ENCODE measurements at places on chromosomes 1 and 21.

- DNase-seq, result no peak
Measured at GRCh38 chr1:214636436-214636835, 33.4 kb downstream of the CENPF start.

GRCh38 chr1:223189903-223190724 lies 47.1 kb upstream of the TLR5 start:
- DNase-seq, result peak; percentile 11

GRCh38 chr1:221804303-221804702 lies 62.4 kb upstream of the DUSP10 start:
- no peak for DNase-seq

GRCh38 chr1:63626222-63626621 lies 33.0 kb downstream of the PGM1 start:
- no peak for DNase-seq

- no peak for DNase-seq
Measured at GRCh38 chr1:31815307-31815645, 546 bp downstream of the SPOCD1 start.

GRCh38 chr1:67978890-67979516 lies 71.4 kb downstream of the DIRAS3 start:
- peak; percentile 78 for DNase-seq

DNA sequence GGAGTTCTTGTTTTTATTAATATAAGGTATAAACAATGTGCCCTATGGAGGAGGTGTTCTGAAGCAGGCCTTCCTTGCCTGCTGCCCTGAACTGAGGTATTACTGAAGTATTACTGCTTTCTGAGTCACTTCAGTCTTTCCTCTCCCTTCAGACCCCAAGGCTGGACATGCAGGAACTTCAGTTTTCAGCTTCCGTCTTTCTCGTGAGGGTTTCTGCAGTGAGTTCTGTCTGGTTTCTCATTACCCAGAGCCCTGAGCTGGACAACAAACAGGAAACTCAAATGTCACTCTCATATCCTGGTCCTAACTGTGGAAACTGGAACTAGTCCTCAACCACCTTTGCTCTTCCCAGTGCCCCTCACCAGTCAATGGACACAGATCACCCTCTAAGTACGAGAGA lies 46.8 kb downstream of the ELAVL4 start:
- no peak for DNase-seq

DNA sequence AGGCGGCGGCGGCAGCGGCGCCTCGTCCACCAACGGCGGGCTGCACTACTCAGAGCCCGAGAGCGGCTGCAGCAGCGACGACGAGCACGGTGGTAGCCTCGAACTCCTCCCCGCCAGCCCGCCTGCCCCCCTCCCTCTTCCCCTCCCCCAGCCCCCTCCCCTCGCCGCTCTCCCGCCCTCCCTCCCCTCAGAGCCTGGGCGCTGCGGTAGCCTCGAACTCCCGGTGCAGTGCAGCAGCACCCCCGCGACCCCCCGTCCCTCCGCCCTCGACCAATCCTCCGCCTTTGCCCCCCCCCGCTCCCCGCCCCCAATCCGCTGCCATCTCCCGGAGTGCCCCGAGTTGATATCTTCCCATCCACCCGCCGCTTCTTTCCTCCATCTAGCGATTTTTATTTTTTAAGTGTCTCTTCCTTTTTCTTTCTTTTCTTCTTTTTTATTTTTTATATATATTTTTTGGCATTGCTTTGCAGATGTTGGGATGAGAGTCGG lies 516 bp downstream of the RCOR3 start:
- no peak for DNase-seq

DNA sequence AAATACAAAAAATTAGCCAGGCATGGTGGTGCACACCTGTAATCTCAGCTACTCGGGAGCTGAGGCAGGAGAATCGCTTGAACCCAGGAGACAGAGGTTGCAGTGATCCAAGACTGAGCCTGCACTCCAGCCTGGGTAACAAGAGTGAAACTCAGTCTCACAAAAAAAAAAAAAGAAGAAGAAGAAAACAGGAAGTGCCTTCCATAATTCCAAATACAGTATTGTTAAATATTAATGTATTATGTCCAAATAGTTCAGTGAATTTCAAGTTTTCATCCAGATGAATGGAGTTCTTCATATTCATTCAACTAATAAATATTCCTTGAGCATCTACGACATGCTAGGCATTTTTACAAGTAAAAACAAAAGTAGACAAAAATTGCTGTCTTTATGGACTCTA lies 33.3 kb downstream of the PLEKHO1 start:
- no peak for DNase-seq
